ENCODE measurements at places on chromosomes 12 and 14.
A peak's percentile ranks its signal among the peaks of the same experiment; 100 is the strongest.

- DNase-seq = no peak
Measured at GRCh38 chr14:71267007-71267513, 359.8 kb downstream of the PCNX1 start.

DNA sequence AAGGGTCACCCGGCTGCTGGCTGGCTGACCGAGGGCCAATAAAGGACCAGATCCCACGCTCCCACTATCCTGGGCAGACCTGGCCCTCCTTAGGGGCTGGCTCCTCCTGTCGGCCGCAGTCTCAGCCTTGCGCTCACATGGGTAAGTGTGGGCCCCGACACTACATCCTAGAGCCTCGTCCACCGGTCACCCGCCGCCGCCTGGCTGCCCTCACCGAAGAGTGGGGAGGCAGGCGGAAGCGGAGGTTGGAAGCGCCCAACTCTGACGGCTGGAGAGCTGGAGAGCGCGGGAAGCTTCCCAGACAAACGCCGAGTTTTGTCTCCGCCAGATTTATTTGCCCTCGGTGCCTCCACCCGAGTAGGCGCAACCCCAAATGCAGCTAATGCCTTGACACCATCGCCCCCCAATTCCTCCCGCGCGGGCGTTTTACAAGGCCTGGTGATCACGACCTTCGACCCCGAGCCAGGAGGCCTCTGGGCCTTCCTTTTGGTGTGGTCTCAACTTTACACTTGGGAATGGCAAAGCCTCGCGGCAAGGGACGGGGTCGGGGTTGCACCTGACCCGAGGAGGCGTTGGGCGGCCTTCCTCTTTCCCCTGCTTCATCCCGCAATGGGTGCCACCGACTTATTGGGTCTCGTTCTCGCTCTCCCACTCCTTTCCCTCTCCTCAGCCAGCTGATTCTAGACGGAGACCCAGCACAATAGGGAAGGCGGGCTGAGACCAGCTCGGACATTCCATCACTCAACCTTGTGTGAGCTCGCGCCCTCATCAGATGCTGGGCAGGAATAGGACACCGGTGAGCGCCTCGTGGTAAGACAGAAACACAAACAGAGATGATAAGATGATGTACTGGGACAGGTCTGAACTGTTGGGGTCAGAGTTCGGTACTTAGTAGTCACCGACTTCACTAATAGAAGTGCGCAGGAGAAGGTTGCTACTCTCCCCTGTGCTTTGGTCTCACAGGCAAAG is 78.3 kb upstream of the ANO4 start:
- DNase-seq = no peak

- DNase-seq = peak; percentile 36
Measured at GRCh38 chr12:51591016-51591901, at the start of gene SCN8A. TSS of gene SCN8A (plus strand) at chr12:51591233. CDS start at chr12:51662818, 71,585 bp downstream.

GRCh38 chr12:54040148-54040494 is 7.3 kb downstream of the HOXC5 start:
- DNase-seq = no peak

- no peak for DNase-seq
Measured at GRCh38 chr14:75247286-75247922, 31.2 kb upstream of the FOS start.

- DNase-seq = no peak
Measured at GRCh38 chr12:131441060-131441396, 269.9 kb upstream of the SFSWAP start.

DNA sequence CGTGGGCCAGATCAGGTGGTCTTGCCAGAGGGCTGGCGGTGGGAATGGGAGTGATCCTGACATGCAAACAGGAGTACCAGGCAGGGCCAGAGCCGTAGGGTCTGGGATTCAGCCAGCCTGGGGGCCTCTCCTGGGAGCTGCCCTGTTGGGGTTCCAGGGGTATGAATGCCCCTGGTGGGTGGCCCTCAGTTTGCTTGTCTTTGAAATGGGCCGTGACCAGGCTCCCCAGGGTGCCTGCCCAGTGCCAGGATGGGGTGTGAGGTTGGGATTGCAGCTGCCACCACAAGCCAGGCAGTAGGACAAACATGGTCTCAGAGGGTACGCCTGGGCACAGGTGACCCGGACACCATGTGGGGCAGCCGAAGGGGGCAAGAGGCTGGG is 168.8 kb downstream of the KIF26A start:
- DNase-seq = no peak

- DNase-seq = no peak
Measured at GRCh38 chr14:103284574-103285467, 49.2 kb upstream of the EIF5 start.

DNA sequence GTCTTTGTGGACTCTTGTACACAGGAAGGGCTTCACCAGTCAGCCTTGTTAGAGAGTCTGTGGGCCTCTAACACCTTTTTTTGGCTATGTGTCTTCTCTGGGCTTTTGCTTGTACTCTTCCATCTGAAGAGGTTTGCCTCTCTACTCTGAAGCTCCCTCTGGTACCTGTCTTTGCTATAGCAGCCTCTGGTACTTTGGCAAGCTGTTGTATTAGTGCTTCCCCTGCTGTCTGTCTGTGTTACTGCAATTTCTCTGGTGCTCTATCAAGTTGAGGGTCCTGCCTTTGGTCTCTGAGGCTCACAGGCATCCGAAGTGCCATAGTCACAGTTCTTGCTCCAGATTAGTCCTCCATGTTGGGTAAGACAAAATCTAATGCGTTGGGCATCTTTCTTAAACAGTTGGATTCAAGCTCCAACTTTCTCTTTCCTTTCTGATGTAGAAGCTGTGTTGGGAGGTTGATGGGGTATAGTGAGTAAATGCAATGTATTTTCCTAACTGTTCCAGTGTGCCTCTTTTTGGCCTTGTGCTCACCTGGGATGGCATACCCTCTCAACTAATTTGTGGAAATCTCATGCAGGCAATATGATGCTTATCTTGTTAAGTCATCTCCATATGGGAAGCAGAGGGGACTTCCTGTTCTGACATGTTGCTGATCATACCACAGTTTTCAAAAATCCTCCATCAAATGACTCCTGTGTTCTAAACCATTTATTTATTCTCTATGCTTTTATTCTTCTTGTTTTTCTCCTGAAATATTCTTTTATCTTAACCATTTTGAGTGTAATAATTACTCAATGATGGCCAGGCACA is 88.8 kb downstream of the ATF7IP start:
- no peak for DNase-seq

- DNase-seq = no peak
Measured at GRCh38 chr12:15788233-15789219, 662 bp downstream of the EPS8 start.
